SJSA1 (cell line): ENCODE measurements at places on chromosomes 2 and 18. TPM values are rescaled to one million over a fixed set of nuclear protein-coding genes. Genes with fewer than 3 reads are reported as not detected.

The SRD5A2 gene
- not detected in 2 replicates for total RNA-seq

The PLEK gene
- total RNA-seq, result not detected in 2 replicates

The PROC gene
- 0.63 TPM in 1 of 2 replicates, not detected in the other for total RNA-seq

The ADAM23 gene
- total RNA-seq, result 0.03 TPM in 1 of 2 replicates, not detected in the other

The DHRS9 gene
- total RNA-seq, result 0.11 and 0.19 TPM in 2 replicates

The RRM2 gene
- total RNA-seq, result 180 and 209 TPM in 2 replicates

The PTH2R gene
- total RNA-seq, result not detected in 2 replicates

DNA sequence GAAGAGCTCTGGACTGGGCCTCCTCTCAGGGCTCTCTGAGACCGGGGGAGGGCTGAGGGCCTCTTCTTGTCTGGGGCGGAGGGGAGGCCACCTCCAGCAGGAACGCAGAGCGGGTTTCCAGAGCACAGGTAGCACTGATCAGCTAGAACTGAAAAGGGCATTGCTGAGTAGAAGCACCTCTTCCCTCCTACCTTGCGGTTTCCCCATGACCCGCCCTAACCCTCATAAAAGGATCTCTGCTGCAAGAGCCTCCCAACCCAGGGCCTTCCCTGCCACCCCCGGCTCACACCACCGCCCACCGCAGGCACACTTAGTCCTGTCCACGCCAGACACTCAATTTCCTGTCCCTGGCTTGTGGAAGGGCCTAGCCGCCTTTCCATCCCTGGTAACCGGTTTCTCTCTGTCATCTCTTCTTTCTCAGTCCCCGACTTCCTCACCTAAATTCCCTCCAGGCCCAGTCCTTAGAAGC lies 966 bp downstream of the ADCY3 start:
- H3K27me3 ChIP-seq, result no peaks in the 10 kb centered on the region
- peaks cover 16% of the 10 kb centered on the region for H3K36me3 ChIP-seq

- no peak for DNase-seq
- H3K27ac ChIP-seq, result no peak overlapping the region
- H3K4me3 ChIP-seq, result no peak overlapping the region
- H3K27me3 ChIP-seq, result no peaks in the 10 kb centered on the region
- peaks cover 7% of the 10 kb centered on the region for H3K4me1 ChIP-seq
- no peaks in the 10 kb centered on the region for H3K36me3 ChIP-seq
These were observed 84.7 kb upstream of the TMEM200C start for GRCh38 chr18:5979971-5980457.

DNA sequence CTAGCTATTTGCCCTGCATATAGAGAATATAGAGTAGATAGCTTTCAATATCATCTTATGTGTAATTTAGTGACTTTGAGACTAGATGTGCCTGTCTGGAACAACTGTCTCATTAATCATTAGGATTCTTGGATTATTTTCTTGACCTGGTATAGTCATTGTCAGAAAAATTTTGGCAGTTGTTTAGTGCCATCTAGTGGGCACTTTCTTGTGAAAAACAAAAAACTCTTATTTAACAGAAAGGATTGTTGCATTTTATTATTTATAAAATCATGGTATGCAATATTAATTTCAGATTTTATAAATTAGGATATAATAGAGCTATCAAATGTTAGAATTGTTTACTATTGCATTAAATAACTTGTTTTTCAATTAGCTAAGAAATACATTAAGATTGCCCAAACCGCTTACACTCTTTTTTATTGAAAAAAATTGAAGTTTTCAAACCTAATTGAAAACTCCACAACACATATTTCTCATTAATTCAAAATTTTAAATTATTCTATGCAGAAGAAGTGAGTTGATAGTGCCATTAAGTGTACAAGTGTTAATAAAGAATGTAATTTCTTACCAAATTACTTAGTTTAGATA lies 80.3 kb downstream of the DYNAP start:
- H3K27me3 ChIP-seq, result no peaks in the 10 kb centered on the region
- DNase-seq, result no peak
- H3K4me1 ChIP-seq, result no peaks in the 10 kb centered on the region
- no peaks in the 10 kb centered on the region for H3K36me3 ChIP-seq

DNA sequence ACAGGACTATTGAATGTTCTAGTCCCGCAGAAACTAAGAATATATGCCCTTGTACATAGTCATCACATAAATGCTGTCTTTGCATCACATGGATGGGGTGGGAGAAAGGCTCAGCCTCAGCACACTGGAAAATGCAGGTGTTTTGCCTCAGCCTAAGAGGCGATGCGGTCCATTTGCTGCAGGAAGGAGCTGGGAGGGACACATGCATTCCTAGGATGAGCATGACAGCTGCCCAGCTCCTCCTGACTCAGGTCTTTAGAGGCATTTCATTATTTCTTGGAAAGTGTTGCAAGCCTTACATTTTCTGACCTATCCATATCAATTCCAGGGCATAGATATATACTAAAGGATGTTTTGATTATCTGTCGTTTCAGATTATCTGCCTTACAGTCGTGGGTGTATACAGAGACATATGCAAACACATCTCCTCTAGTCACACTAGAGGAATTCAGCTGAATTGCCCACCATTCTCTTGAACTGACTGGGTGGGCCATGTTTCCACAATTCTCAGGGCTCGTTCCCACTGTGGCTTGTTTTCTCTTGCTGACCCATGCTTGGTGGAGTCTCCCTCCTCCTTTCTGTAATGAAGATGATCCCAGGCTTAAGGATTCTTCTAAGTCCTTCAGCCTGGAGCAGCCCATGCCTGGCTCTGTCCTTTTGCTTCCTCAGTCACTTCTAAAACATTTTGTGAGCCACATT lies 156.9 kb downstream of the SETBP1 start:
- H3K4me1 ChIP-seq, result peaks cover 40% of the 10 kb centered on the region
- H3K27me3 ChIP-seq, result no peaks in the 10 kb centered on the region
- no peak overlapping the region for H3K4me3 ChIP-seq
- no peaks in the 10 kb centered on the region for H3K36me3 ChIP-seq
- H3K27ac ChIP-seq, result peak overlapping the region; percentile 72

- no peaks in the 10 kb centered on the region for H3K4me1 ChIP-seq
- H3K27ac ChIP-seq, result no peak overlapping the region
- H3K4me3 ChIP-seq, result no peak overlapping the region
- no peaks in the 10 kb centered on the region for H3K36me3 ChIP-seq
- H3K27me3 ChIP-seq, result no peaks in the 10 kb centered on the region
- DNase-seq, result no peak
These were observed 369.5 kb upstream of the CELF4 start for GRCh38 chr18:37935086-37935485.

DNA sequence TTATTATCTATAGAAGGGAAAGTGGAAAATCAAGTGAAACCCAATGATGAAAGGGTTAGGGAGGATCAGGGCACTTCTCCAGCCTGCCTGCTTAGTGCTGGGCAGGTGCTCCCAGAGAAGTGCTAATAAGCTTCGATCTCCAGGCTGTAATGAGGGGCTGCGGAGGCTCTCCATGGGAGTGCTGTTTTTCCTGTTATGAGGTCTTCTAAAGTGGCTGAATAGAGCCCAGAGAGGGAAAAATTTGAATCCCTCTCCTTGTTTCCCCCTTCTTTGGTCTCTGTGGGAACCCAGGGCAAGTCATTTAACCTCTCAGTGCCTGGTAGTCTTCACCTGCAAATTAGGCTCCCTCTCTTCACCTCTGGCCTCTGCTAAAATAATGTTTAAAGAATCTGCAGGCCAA lies 351.7 kb upstream of the DCC start:
- no peaks in the 10 kb centered on the region for H3K27me3 ChIP-seq
- no peaks in the 10 kb centered on the region for H3K4me1 ChIP-seq
- H3K27ac ChIP-seq, result no peak overlapping the region
- H3K36me3 ChIP-seq, result no peaks in the 10 kb centered on the region
- no peak for DNase-seq

- no peak overlapping the region for H3K27ac ChIP-seq
- H3K4me1 ChIP-seq, result no peaks in the 10 kb centered on the region
- no peak for DNase-seq
- no peaks in the 10 kb centered on the region for H3K36me3 ChIP-seq
These were observed 8.0 kb downstream of the PCARE start for GRCh38 chr2:29066271-29066860.

DNA sequence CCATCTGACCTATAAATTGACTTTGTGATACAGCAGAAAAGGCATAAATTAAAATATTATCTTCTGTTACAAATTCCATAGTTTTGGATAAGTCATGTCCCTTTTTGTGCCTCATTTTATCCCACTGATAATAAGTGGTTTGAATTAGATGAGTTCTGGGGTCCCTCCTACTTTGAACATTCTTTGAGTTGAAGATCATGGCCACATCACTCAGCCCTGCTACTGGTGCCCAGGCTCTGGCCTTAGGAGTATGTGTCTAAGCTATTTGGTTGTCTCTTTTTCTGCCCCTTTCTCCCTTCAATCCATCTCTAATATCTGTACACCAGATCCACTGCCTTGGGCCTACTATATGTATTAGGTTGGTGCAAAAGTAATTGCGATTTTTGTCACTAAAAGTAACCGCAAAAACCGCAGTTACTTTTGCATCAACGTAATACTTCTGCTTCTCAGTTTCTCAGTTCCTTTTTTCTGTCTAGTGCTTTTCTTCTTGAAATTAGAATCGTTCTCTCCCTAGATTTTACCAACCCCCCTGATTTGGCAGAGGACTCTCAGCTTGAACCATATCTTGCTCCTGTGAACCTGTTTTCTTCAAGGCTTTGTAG lies 362.5 kb upstream of the TNP1 start:
- H3K4me1 ChIP-seq, result peaks cover 78% of the 10 kb centered on the region
- H3K27ac ChIP-seq, result peak overlapping the region; percentile 93
- H3K36me3 ChIP-seq, result peaks cover 12% of the 10 kb centered on the region; the same call in 1 of the 2 replicates

GRCh38 chr2:239762655-239763269 lies 262.4 kb downstream of the NDUFA10 start:
- peaks cover 13% of the 10 kb centered on the region for H3K4me1 ChIP-seq
- no peaks in the 10 kb centered on the region for H3K27me3 ChIP-seq
- no peak overlapping the region for H3K27ac ChIP-seq

- peaks cover 7% of the 10 kb centered on the region; the same call in 1 of the 2 replicates for H3K4me1 ChIP-seq
- no peaks in the 10 kb centered on the region for H3K27me3 ChIP-seq
- peak overlapping the region; percentile 70 for H3K4me3 ChIP-seq
- peaks cover 4% of the 10 kb centered on the region; the same call in 1 of the 2 replicates for H3K36me3 ChIP-seq
- DNase-seq, result peak; percentile 1
These were observed 505 bp upstream of the ACYP2 start for GRCh38 chr2:54114936-54115283.

DNA sequence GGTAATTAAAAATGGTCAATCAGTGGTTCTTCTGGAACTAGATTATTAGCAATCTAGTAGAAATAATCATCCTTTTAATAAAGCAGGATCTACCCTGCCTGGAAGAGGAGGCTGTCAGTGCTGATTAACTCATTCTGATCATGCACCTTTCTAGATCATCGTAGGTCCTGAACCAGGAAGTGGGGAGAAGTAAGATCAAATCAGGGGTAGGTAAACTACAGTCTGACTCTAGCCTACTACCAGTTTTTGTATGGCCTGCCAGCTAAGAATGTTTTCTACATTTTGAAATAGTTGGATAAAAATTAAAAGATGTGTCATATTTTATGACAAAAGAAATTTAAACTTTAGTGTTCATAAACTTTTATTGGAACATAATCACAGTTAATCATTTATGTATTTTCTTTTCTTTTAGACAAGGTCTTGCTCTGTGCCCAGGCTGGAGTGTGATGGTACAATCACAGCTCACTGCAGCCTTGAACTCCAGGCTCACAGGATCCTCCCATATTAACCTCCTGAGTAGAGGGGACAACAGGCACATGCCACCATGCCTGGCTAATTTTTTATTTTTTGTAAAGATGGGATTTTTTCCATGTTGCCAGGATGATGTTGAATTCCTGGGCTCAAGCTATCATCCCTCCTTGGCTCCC lies 36.1 kb downstream of the C18orf54 start:
- DNase-seq, result no peak
- peaks cover 7% of the 10 kb centered on the region for H3K4me1 ChIP-seq
- no peak overlapping the region for H3K27ac ChIP-seq
- H3K36me3 ChIP-seq, result no peaks in the 10 kb centered on the region
- H3K4me3 ChIP-seq, result no peak overlapping the region

- H3K36me3 ChIP-seq, result no peaks in the 10 kb centered on the region
- DNase-seq, result no peak
- H3K27ac ChIP-seq, result no peak overlapping the region
- H3K27me3 ChIP-seq, result no peaks in the 10 kb centered on the region
- no peak overlapping the region for H3K4me3 ChIP-seq
These were observed 159.8 kb upstream of the CCDC68 start for GRCh38 chr18:55119016-55119415.

GRCh38 chr2:159711562-159712142 lies 654 bp upstream of the MARCHF7 start:
- DNase-seq, result no peak
- H3K27me3 ChIP-seq, result no peaks in the 10 kb centered on the region
- H3K4me3 ChIP-seq, result peak overlapping the region; percentile 83
- peaks cover 22% of the 10 kb centered on the region for H3K4me1 ChIP-seq
- H3K36me3 ChIP-seq, result peaks cover 36% of the 10 kb centered on the region

DNA sequence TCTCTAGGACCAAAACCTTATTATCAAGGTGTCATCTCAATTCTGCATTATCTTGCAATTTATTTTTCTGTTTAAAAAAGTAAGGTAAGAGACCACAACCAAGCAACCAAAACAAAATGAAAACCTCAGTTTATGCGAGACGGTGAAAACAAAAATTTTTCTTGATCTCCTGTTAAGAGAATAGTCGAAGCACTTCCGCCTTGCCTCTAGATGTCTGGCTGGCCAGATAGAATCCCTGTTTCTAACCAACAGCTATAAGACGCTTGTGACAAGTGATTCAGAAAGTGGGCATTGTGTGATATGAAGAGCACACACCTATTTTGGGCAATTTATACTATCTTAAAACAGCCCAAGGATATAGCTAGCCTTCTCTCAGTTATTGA lies 51.2 kb downstream of the MGAT5 start:
- no peak overlapping the region for H3K4me3 ChIP-seq
- no peaks in the 10 kb centered on the region for H3K27me3 ChIP-seq
- no peak overlapping the region for H3K27ac ChIP-seq
